Left renal cortex interstitium (tissue), 4 donors: ENCODE measurements at places on chromosomes 5 and 9. TPM values are rescaled to one million over a fixed set of nuclear protein-coding genes. Genes with fewer than 3 reads are reported as not detected.

OLFM1 gene
- polyA plus RNA-seq: 3.0 TPM

DNA sequence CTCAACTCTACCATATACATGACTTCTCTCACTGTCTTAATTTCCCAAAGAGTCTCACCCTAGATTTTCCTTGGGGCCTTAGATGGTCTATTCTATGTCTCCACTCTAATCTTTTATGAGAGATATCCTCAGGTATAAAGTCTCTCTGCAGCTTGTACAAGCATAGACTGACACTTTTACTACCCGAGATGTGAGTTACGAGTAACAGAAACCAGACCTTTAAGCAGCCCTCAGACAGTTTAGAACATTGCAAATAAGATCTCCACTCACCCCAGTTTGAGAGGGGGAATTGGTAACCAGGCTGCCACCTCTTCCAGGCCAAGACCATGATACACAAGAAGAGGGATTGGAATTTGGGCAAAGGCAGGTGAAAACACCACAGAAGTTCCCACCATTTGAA is 542.5 kb downstream of the TLE4 start:
- DNase-seq: no peak

HABP4 gene
- 22.0 TPM for polyA plus RNA-seq

PCDHGB2 gene
- polyA plus RNA-seq: 3.5 TPM

SNCAIP gene
- polyA plus RNA-seq: 26.8 TPM

GRCh38 chr5:50415912-50416311 is 25.2 kb downstream of the EMB start:
- DNase-seq: no peak

DNA sequence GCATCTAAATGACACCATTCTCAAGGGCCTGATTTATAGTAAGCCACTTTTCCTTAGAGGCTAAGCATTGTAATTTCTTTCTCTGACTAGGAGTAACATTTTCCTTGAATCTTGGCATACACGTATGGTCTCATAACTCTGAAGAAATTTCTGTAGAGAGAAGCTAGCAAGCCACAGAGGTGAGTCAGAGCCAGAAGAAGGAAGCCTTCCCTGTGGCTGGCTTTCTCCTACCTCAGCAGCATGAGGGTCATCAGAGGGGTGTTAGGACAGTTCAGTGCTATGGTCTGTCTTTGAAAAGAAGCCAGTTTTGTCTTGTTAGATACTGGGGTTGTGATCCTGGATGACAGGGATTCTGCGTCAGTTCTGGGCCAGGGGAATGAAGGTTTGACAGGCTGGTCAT is 3.2 kb downstream of the SNX30 start:
- DNase-seq: no peak

DNA sequence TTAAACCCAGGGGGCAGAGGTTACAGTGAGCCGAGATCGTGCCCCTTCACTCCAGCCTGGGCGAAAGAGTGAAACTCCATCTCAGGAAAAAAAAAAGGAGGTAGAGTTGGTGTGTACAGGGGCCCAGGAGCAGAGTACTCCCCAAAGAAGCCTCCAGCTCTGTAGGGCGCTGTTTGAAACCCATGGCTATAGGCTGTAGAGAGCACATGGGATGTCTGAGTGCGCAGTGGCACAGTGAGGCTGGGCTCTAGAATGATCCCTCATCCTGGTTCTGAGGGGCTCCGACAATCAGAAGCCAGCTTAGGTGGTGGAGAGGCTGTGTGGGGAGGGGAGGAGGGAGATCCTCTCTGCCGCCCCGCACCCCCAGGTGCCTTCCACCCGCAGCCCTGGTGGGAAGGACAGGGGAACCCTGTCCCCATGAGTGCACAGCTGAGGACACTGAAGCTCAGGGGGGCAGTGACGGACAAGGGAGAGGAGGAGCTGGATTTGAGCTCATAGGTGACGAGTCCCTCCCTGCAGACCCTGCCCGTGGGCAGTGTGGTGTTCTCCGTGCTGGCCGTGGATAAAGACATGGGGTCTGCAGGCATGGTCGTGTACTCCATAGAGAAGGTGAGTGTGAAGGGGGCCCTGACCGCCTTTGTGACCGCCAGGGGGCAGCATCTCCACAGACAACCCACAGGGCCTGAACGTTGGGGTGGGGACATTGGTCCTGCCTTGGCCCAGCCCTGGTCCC is 24.6 kb downstream of the CDHR2 start:
- DNase-seq: no peak

ANKRD18A gene
- 3.5 TPM for polyA plus RNA-seq

- no peak for DNase-seq
Measured at GRCh38 chr5:158435161-158435616, 576.2 kb upstream of the CLINT1 start.

DNA sequence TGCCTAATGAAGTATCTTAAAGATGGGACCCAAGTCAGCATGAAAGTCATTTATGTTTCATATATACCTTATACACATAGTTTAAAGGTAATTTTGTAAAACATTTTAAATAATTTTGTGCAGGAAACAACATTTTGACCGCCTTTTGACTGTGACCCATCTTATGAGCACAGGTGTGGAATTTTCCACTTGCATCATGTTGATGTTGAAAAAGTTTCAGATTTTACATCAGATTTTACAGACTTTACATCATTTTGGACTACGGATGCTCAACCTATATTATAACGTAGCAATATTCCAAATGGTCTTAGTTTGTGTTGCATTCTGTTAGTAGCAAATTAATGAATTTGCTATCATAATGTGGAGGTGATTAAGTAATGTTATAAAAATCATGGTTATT is 21.7 kb upstream of the FAM120AOS start:
- no peak for DNase-seq
